ENCODE measurements at places on chromosomes 12 and 14.

- DNase-seq: no peak
These were observed 46.6 kb downstream of the KIF26A start for GRCh38 chr14:104184911-104185499.

DNA sequence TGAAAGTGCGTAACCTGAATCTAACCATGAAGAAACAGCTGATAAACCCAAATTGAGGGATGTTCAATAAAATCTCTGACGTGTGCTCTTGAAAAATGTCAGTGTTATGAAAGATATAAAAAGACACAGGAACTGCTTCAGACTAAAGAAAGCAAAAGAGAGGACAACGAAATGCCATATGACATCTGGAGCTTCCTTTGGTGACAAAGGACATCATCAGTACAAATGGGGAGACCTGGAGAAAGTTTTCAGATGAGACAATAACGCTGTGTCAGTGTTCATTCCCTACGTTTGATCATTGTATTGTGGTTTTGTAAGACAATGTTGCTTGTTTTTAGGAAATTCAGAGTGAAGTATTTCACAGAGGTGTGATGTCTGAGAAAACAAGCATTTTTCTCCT lies 125.9 kb upstream of the MAP1LC3B2 start:
- DNase-seq: no peak

GRCh38 chr14:102551995-102552705 lies 40.3 kb upstream of the RCOR1 start:
- peak; percentile 28 for DNase-seq

- DNase-seq: no peak
These were observed 43.4 kb downstream of the PRIMA1 start for GRCh38 chr14:93744876-93745275.

DNA sequence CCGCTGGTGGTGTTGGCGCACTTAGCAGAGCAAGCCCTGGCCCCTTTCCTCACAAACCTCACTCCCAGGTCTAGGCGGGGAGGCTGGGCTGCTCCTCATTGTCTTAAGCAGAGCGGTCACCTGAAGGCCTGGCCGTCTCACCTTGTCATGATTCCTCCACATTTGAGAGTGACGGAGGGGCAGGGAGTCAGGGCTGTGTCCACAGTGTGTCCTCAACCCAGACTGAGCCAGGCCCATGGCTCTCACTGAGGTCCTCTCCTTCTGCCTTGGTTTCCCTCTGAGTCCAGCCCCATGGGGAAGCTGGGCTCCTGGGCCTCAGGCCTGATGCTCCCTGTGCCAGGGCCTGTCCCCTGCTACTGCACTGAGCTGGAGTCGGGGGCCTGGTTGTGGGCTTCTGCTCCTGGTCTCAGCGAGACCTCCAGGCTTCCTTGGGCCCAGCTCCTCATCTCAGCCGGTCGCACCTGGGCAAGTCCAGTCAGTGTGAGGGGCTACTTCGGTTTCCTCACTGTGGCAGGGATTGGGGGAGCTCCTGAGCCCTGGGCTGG lies 44.9 kb downstream of the KRT80 start:
- DNase-seq: no peak

- DNase-seq: no peak
These were observed 754 bp downstream of the ATG14 start for GRCh38 chr14:55410876-55411275.

GRCh38 chr12:76413121-76413520 lies 64.9 kb upstream of the BBS10 start:
- DNase-seq: no peak

GRCh38 chr14:92254786-92255185 lies 68.2 kb upstream of the SLC24A4 start:
- DNase-seq: no peak

- no peak for DNase-seq
These were observed 751 bp downstream of the P3H3 start for GRCh38 chr12:6828781-6829535.

DNA sequence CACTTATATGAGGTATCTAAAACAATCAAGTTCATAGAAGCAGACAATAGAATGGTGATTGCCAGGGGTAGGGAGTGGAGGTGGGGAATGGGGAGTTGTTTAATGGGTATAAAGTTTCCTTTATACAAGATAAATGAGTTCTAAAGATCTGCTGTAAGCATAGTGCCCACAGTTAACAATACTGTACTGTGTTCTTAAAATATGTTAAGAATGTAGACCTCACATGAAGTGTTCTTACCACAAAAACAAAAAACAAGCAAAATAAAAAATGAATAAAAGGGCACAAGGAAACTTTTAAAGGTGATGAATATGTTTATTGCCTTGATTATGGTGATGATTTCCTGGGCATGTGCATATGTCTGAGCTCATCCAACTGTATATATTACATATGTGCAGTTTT lies 211.8 kb downstream of the MSRB3 start:
- no peak for DNase-seq

GRCh38 chr12:125015680-125016310 lies 22.4 kb downstream of the BRI3BP start:
- DNase-seq: no peak

DNA sequence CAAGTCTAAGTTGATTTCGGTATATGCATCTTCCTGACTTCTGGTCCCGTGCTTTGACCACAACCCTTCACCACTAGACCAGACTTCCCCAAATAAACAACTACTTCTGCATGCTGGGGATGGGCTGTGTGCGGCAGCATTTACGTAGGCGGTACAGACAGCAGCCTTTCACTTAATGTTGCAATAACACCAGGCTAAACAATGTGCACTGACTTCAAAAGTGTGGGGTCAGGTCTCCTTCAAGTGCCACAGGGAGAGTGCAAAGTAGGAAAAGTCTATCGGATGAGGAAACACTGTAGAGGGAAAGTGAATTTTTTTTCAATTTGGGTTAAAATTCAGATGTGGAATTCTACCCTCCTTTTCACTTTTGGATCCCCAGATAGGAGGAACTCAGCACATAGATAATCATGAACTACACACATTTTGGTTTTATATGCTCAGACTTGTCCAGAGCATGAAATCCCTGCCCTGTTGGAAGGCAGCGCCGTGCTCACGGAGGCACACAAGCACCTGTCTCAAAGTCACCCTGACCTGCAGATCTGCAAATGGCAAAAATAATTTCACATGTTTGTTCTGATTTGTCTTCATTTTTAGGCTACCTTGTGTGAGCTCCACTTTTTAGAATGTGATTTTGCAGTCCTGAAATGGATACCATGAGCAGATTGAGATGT lies 3.6 kb upstream of the FOS start:
- DNase-seq: peak; percentile 99

GRCh38 chr12:63978519-63978918 lies 134.0 kb downstream of the SRGAP1 start:
- DNase-seq: no peak

DNA sequence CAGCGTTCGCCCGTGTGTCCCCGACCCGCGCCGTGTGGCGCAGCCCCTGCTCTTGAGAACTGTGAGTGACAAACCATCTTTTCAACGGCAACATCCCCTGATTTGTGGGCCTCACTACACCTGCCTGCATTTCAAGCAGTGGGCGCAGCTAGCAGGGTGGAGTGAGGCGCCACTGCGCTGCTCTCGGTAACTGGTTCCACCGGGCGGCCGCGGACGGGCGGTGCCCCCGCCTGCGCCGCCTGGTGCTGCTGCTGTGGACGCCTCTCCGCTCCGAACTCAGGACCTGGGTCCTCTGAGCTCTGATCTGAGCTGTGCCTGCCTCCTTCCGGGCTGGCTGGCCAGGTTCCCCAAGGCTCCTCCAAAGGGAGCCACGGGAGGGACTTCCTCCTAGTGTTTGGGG lies 5.9 kb upstream of the DEGS2 start:
- DNase-seq: no peak

GRCh38 chr12:7668171-7668570 lies 2.5 kb upstream of the APOBEC1 start:
- no peak for DNase-seq

DNA sequence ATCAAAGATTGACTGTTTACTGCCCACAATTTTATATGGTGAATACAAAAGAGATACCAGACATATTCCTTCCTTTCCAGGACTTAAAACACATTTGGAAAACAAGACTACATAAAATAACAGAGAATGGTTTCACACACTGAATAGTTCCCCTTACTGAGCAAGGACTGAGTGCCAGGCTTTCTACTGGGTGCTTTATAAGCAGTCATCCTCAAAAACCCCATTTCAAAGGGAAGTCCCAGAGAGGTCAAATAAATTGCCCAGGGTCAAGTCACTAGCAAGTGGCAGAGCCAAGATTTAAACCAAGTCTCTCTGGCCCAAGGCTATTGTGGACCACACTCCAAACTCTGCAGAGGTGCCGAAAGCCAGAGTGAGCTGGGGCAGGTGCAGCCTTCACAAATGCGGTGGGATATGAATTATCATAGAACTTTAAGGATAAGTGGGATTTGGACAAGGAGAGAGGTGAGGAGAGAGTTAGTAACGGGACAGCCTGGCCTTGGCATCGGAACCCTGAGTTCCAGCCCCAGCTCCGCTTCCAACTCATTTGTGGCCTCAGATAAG lies 9.1 kb upstream of the RPAP3 start:
- DNase-seq: no peak

DNA sequence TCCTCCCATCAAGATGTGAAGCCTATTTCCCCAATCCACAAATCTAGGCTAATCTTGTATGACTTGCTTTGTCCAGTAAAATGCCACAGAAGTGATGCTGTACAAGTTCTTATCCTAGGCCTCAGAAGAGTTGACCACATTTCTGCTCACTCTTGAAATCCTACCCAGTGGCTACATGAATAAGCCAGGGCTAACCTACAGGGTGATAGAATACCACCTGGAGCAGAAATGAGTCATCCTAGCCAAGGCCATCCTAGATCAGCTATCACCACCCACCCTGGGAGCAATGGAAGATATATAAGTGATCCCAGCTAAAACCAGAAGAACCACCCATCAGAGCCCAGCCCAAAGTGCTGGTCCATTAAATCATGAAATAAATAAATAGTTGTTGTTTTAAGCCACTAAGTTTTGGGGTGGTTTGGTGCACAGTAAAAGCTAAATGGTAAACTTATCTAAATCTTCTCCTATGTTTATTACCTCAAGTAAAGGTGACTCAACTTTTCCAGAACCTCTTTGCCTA lies 105.1 kb downstream of the RPS29 start:
- no peak for DNase-seq

DNA sequence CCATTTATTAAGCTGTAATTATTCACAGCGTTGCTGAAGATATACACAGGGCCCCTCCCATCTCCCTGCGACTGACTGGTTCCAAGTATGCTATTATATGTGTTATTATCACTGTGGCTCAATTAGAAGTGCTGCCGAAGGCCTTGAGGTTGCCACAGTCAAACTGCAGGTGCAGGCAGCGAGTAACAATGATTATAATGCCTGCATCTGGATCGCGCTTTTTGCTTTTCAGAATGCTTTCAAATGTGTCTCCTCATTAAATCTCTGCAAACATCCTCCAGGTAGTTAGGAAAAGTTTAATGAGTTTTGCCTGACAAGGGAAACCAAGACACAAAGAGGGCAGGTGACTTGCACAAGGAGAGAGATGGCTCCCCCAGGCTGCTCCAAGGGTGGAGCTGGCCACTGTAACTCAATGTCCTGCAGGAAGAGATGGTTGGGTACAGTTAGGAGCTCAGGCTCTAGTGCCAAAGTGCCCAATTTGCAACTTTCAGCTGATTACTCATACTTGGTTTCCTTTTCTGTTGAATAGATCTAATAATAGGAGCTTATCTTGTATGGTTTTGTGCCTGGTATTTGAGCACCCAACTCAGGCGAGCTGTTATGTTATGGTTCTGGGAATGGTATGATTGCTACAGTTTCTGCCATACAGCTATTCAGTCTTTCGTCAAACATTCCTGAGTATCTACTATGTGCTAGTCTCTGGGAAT lies 1.7 kb upstream of the SYNE3 start:
- peak; percentile 38 for DNase-seq

GRCh38 chr12:22473212-22473611 lies 71.1 kb downstream of the C2CD5 start:
- peak; percentile 4 for DNase-seq

DNA sequence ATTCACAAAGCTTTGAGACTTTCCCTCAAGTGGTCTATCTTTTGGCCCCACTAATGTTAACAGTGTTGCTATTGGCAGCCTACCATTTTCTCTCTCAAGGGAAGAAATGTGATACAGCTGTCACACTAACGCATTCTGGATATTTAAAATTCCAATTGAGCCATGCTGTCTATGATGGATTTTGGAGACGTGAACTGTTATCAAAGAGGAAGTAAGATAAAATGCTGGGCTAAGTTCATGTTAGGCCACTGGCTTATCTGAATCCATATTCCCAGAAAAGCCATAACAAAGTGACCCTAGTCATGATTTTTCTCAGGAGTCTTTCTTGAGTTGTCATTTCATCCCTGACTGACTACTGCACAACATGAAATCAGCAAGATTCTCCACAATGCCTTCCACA lies 200.2 kb downstream of the PHLDA1 start:
- peak; percentile 27 for DNase-seq

- peak; percentile 52 for DNase-seq
These were observed 20.2 kb downstream of the VPS37B start for GRCh38 chr12:122875590-122876220.

GRCh38 chr12:59593761-59594160 lies 2.1 kb upstream of the SLC16A7 start:
- DNase-seq: no peak

DNA sequence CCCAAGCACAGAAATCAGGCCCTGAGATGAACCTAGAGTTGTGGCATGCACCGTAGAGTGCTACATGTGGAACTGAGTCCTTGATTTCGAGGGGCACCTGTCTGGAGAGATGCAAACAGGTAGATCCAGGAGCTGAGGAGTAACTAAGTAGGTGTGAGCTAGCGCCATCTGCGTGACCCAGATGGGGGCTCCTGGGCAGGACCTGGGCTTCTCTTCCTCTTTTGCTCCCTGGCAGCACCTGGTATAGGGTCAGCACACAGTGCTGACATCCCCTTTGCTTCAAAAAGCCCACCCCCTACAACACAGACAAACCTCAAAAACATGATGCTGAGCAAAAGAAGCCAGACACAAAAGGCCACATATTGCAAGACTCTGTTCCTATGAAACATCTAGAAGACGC lies 65.8 kb downstream of the PITPNM2 start:
- no peak for DNase-seq
